ENCODE measurements at places on chromosomes 11 and 22. TPM values are rescaled to one million over a fixed set of nuclear protein-coding genes. Genes with fewer than 3 reads are reported as not detected.

Gene FOLH1
- not detected for total RNA-seq

DNA sequence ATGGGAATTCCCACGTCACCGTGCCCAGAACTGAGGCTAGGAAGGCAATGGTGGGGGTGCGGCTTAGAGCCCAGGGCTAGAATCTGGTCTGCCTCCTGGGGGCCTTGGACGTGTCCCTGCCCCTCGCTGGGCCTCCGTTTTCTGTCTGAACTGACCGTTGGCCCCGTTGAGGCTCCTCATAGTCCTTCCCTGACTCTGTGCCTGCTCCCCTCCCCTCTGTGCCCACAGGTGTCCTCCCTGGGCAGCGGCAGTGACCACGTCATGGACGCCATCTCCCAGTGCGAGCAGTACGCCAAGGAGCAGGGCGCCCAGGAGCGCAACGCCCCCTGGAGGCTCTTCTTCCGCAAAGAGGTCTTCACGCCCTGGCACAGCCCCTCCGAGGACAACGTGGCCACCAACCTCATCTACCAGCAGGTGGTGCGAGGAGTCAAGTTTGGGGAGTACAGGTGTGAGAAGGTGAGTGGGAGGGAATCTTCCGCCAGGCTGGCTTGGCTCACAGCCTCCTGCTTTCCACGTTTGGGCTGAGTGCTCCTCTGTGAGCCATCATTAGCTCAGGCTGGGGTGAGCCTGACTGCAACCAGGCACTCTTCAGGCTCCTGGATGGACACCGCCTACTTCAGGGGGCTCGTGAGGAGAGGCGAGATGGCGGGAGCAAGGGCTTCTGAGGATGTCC lies 63.9 kb downstream of the MYO7A start:
- H3K27ac ChIP-seq = no peak overlapping the region
- no peak overlapping the region for H3K4me3 ChIP-seq
- no peaks in the 10 kb centered on the region for H3K36me3 ChIP-seq
- no peaks in the 10 kb centered on the region for H3K27me3 ChIP-seq
- DNase-seq = no peak
- H3K4me1 ChIP-seq = no peaks in the 10 kb centered on the region

- DNase-seq = no peak
- H3K27me3 ChIP-seq = no peaks in the 10 kb centered on the region
- H3K36me3 ChIP-seq = no peaks in the 10 kb centered on the region
- H3K4me3 ChIP-seq = no peak overlapping the region
Measured at GRCh38 chr11:125382822-125383221, 113.2 kb downstream of the FEZ1 start.

DNA sequence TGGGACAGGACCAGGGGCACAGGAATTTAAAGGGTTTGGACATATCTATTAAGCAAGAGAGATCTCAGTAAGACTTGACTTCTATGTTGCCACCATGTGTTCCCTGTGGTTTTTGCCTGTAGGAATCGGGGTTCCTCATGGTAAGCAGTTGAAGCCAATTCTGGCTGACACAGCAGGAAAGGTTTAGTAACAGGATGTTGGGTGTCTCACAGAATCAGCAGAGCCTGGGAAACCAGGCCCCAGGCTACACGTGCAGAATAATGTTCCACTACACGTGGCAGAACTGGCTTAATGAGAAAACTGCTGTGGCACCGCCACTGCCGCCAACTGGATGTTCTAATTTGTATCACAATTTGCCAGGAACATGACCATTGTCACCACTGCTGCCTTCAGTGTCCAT lies 264.6 kb upstream of the PLET1 start:
- DNase-seq = peak; percentile 31
- peaks cover 22% of the 10 kb centered on the region for H3K4me1 ChIP-seq
- no peak overlapping the region for H3K4me3 ChIP-seq
- peak overlapping the region; percentile 70 for H3K27ac ChIP-seq

Gene TIMP3
- total RNA-seq = 394 TPM

DNA sequence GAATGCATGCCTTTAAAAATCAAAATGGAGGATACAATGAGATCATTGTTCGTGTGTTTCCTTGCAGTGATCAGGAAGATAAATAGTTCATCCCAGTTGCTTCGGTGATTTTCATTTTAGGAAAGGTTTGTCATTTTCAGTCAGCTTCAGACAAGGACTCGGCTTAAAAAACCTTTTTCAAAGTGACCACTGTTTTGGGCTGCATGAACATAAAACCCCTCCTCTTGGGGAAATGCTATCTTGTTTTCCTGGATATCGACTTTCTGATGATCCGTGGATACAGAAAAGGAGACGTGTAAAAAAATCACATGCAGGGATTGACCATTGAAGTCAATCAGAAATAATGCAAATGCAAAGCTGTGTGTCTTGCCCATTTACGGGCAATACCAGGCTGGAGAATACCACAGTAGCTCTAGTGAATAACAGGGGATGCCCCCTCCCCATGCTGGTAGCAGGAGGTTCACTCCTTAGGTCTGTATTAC lies 146.8 kb downstream of the MAML2 start:
- H3K36me3 ChIP-seq = no peaks in the 10 kb centered on the region
- peaks cover 4% of the 10 kb centered on the region for H3K4me1 ChIP-seq
- no peak overlapping the region for H3K4me3 ChIP-seq
- no peak overlapping the region for H3K27ac ChIP-seq

Gene IL18
- 9.0 TPM for total RNA-seq

- no peaks in the 10 kb centered on the region for H3K36me3 ChIP-seq
- H3K4me1 ChIP-seq = peaks cover 3% of the 10 kb centered on the region
- H3K4me3 ChIP-seq = no peak overlapping the region
- H3K27me3 ChIP-seq = no peaks in the 10 kb centered on the region
- H3K27ac ChIP-seq = no peak overlapping the region
- DNase-seq = no peak
Measured at GRCh38 chr11:123431619-123432018, 1.6 kb downstream of the GRAMD1B start.

GRCh38 chr11:69484427-69485259 lies 3.2 kb downstream of the LINC01488 start:
- no peak for DNase-seq
- H3K4me1 ChIP-seq = peaks cover 17% of the 10 kb centered on the region
- H3K27me3 ChIP-seq = no peaks in the 10 kb centered on the region
- no peak overlapping the region for H3K4me3 ChIP-seq

DNA sequence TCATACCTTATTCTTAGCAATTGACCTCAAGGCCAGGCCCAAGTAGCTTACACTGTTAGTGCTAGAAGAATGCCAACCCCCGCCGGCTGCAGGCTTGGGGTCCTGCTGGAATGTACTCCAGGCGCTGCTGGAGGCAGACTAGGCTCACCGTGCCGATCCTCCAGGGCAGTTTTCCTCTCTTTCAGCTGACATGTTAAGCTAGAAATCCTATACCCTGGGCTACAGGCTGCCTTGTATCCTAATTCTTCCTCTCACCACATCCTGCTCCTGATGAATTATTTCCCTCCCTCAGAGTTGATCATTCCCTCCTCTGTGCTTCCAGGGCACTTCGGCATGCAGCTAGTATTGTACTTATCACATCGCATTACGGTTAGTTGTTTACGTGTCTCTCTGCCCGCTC lies 3.4 kb downstream of the SPTBN2 start:
- no peak for DNase-seq
- no peaks in the 10 kb centered on the region for H3K36me3 ChIP-seq
- no peak overlapping the region for H3K4me3 ChIP-seq
- peaks cover 5% of the 10 kb centered on the region for H3K27me3 ChIP-seq
- no peak overlapping the region for H3K27ac ChIP-seq

DNA sequence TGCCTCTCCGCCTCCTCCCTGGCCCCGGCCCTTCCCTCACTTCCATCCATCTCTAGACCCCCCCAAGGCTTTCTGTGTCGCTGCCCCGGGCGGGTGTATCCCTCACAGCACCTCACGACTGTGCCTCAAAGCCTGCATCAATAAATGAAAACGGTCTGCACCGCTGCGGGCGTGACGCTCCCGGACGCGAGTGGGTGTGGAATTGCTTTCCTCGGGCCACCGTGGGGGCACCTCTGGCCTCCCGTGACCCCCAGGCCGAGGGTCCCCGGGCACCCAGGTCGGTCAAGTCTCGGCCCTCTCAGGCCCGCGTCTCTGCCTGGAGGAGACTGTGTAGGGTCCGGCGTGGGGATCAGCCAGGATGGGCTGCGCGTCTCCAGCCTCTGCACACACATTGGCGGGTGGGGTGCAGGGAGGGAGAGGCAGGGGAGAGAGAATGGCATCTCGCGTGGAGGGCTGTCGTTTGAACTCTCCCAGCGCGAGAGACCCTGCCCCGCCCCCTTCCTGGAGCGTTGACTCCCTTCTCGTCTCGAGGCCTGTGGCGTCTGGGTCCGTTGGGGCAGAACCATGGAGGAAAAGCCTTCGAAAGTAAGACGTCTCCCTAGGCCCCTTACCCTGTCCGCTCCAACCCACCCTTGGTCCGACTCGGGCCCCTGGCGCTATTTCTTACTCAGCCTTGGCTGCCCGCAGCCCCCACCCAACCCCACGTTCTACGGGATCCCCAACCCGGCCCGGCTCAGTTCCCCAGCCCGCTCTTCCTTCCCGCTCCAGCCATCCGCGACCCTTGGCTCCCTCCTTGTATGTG lies at the start of gene CATSPERZ:
Gene CATSPERZ, plus strand, starts transcription at position 512 of the 802 bp plus-strand sequence. Its CDS starts 53 bp downstream, at position 565.
- H3K27me3 ChIP-seq = peaks cover 9% of the 10 kb centered on the region
- no peak for DNase-seq
- no peak within 1 kb of the TSS for H3K27ac ChIP-seq
- H3K36me3 ChIP-seq = no peaks in the 10 kb centered on the region

Gene OR4C15
- not detected for total RNA-seq

Gene SYT7
- total RNA-seq = 1.8 TPM

DNA sequence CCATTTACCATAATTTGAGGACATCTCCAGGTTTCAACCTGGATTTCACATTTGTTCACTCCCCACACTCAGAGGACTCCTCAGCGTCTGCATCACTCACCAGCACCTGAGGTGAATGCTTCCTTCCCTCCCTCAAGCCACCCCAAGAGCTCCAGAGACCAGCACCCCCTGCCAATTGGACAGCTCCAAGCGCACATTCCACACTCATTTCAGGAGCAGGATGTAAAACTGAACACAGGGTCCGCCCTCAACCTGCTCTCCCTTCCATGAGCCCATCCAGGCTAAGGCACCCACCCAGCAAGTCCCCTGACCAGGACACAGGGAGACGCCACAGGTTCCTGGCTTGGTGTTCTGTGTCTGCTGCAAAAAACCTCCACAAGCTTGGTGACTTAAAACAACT lies 3.9 kb downstream of the SCGB1D1 start:
- H3K36me3 ChIP-seq = no peaks in the 10 kb centered on the region
- no peaks in the 10 kb centered on the region for H3K4me1 ChIP-seq
- no peak overlapping the region for H3K27ac ChIP-seq

- no peak overlapping the region for H3K4me3 ChIP-seq
- H3K27me3 ChIP-seq = no peaks in the 10 kb centered on the region
- no peak for DNase-seq
- peaks cover 16% of the 10 kb centered on the region for H3K4me1 ChIP-seq
Measured at GRCh38 chr11:57709802-57710367, 2.1 kb downstream of the MED19 start.

GRCh38 chr11:94120946-94121345 lies 7.7 kb upstream of the PANX1 start:
- H3K27ac ChIP-seq = no peak overlapping the region
- H3K4me3 ChIP-seq = no peak overlapping the region
- H3K36me3 ChIP-seq = no peaks in the 10 kb centered on the region
- H3K27me3 ChIP-seq = no peaks in the 10 kb centered on the region
- no peaks in the 10 kb centered on the region for H3K4me1 ChIP-seq

Gene MRGPRX4
- total RNA-seq = not detected

Data from ascending aorta (tissue), 2 donors.